ENCODE measurements at places on chromosomes 12 and 14. TPM values are rescaled to one million over a fixed set of nuclear protein-coding genes. Genes with fewer than 3 reads are reported as not detected.

- no peak for DNase-seq
These were observed 102.5 kb upstream of the BBS10 start for GRCh38 chr12:76450690-76451089.

GRCh38 chr12:18595412-18595811 lies 142.4 kb downstream of the PLCZ1 start:
- no peak for DNase-seq

- DNase-seq = no peak
These were observed 180.3 kb downstream of the CALM1 start for GRCh38 chr14:90576981-90577660.

DNA sequence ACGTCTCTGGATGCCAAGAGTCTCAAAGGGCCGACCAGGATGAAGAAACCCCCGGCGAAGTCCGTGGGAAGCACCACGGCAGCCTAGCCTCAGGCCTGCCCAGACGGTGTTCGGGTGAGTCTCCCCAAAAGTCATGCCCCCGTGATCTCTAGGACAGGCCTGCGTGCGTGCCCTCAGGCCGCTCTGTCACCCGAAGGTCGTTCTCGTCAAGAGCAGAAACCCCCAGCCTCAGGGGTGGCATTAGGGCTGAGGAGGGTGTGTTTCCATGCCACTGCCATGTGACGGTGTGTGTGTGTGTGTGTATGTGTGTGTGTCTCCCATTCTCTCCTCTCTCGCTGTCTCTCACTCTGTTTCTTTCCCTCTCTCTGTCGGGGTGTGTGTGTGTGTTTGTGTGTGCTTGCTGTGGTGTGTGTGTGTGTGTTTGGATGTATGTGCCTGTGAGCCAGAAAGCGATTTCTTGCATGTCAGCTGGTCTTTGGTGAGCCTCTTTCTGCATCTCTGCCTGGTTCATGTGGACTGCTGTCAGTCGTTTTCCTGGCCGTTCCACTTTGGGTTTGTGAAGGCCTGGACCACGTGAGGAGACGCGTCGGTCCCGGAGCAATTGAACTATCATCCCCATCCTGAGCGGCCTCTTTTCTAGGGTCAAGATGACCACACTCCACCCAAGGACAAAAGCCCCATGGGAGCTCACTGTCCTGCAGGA lies 772.5 kb upstream of the ALG10B start:
- DNase-seq = no peak

DNA sequence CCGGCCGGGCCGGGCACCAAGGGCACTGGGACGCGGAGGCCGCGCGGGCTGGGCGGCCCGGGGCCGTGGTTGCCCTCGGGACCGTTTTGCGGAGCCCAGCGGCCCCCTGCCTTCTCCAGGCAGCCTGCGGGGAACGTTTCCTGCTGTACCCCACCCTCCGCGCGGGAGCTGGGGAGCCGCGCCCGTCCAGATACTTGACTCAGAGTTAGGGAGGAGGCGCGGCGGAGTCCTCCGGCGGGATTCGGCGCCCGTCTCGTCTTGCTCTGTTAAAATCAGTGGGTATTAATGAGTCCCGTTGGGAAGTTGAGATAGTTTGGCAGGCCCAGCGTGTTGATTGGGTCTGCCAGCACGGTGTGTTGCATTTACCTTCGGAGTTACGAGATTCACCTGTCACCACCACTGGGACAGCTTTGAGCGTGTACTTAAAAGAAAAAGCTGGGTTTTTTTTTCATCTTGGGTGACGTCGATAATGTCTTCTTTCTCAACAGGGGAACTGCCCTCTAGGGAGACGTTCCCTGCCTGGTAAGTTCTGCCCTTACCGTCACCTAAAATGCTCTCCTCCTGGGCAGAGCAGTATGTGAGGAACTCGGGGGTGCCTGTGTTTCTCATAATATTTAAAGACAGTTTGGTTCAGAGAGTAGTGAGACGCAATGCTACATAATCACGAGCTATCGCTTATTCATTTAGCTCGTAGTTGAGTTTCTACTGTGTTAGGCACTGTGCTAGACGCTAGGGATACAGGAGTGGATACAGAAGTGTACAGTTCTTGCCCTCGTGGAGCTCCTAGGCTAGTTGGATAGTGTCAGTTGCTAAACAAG lies 596 bp downstream of the DLST start:
- no peak for DNase-seq

DNA sequence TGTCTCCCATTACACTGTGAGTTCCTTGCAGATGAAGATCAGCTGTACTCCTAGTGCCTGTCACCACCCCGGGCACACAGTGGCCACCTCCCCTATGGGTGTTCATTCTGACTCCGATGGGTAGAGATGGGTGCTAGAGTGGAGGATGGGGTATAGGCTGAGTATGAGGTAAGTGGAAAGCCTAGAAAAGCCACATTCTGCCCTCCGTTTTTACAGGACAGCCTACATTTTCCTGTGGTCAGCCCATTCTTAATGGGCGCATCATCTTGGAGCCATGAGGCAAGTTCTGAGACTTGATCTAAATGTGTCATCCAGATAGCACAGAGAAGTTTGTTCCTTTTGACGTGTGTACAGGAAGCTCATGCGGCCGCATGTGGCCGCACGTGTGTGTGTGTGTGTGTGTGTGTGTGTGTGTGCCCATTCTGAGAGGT lies 166.7 kb upstream of the HIF1A start:
- DNase-seq = no peak

- no peak for DNase-seq
These were observed 2.5 kb downstream of the SLC38A1 start for GRCh38 chr12:46266382-46266791.

DNA sequence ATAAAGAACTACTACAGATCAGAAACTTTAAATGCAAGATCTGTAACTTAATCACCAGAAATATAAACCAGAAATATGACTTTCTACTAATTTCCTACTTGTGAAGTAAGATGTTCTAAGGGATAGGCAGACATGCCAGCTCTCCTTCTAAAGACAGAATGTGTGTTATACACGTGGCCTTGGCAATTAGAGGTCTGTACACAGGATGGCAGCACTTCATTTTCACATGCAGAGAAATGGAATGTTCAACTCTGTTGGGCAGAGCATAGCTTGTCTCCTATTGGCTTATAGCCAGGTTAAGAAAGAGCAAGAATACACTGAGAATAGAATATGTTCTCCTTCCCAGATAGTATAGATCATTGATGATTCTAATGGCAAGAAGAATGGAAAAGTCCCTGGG lies 403.8 kb downstream of the DAD1 start:
- DNase-seq = no peak

DNA sequence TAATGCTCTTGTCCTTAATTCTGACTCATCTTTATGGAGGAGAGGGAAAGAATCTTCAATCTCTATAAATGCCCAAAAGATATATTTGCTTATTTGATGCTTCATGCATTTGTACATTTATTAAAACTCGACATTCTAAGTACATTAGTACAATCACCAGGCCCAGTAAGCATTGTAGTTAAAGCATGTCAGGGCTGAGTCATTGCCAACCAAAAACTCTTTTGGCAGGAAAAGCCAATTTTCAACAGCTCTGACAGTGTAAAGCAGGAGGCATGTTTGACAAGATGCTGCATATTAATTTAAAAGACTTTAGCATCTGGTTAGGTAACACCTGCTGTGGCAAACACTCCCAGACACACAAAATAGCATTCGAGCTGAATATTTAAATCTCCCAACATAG lies 290.9 kb downstream of the PPFIA2 start:
- no peak for DNase-seq

- DNase-seq = no peak
These were observed 133.4 kb upstream of the FRMD6 start for GRCh38 chr14:51518280-51518679.

- DNase-seq = no peak
These were observed 51.6 kb downstream of the ERGIC2 start for GRCh38 chr12:29329411-29329810.

GRCh38 chr12:90064852-90065801 lies 356.5 kb upstream of the ATP2B1 start:
- DNase-seq = no peak

DNA sequence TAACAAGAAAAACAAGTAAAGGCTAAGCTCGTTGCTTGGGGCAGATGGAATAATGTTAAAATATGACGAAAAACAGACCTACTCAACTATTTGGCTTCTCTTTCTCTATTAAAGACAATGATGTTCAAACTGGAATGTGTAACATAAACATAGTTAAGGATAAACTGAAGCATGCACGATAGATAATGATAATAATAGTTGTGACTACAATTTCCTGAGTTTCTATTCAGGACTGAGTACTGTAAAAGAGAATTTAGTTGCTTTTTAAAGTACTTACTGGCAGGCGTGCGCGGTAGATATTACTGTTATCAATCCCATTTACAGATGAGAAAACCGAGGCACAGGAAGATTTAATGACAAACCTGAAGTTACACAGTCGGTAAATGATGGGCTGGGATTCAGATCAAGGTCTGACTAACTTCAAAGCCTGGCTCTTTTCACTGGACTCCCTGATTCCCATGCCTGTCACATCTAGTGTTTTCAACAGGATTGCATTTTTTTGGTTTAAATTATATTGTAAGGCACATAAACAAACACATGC lies 103.0 kb downstream of the CRADD start:
- DNase-seq = no peak

GRCh38 chr12:92814584-92814983 lies 111.8 kb downstream of the PLEKHG7 start:
- no peak for DNase-seq

- DNase-seq = no peak
These were observed 72.2 kb downstream of the FGD4 start for GRCh38 chr12:32471591-32472001.

GRCh38 chr12:52086944-52087835 lies 7.7 kb downstream of the SMIM41 start:
- no peak for DNase-seq

DNA sequence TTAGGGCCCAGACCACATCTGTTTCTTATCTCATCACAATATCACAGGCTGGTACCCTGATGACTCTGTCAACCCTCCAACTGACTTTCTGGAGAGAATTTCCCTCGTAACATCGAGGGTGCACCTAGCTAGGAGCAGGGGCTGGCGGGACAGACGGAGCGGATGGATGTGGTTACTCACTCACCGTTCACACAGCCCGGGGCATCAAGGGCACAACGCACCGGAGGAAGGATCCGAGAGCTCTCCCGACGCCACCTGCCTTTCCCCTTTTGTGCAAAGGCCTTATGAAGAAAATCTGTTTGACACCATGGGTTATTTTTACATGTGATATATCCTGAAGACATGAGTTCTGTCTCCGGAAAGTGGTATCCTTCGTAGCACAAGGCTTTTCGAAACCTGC lies 31.4 kb downstream of the SLC15A4 start:
- DNase-seq = no peak

GRCh38 chr12:4273652-4274395 lies at the start of gene CCND2:
TSS of gene CCND2 (plus strand) at chr12:4273762. CDS start at chr12:4274041, 279 bp downstream.
- peak; percentile 80 for DNase-seq

DNA sequence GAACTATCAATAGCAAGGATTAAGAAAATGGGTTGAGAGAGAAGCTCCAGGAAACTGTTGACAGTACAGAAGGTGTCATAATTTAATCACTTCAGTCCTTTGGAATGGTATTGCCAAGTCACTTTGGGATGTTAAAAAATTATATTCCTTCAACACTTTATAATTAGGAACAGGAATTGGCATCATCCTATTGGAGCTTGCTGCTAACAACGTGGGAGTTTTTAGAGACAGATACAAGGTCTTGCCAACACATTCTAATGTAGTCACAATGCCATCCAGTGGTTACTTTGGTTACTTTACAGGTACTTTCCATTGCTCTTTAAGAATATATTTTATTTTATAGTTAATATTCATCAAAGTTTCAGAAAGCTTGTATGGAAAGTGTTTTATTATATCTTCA lies 310.1 kb downstream of the SYT1 start:
- no peak for DNase-seq

DNA sequence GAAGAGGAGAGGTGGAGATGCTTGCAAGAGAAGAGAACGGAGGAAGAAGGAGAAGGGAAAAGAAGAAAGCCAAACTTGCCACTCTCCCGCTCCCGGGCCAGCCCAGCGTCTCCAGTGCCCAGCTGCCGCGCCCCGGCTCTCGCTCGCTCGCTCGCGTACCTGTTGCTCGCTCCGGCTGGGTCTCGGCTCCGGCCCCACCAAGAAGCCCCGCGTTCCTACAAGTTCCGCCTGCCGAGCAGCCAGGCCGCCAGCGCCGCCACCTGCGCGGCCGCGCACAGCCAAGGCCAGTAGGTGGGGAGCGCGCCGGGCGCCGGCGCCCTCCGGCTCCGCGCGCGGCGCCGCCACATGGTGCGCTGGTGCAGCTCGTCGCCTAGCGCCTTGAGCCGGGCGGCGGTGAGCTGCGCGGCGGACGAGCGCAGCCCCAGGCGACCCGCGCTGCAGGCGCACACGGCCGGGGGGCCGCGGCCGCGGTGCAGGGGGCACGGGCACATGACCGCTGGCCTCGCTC lies 370 bp downstream of the HRK start:
- DNase-seq = no peak

GRCh38 chr14:97638864-97639263 lies 841.7 kb downstream of the VRK1 start:
- no peak for DNase-seq

DNA sequence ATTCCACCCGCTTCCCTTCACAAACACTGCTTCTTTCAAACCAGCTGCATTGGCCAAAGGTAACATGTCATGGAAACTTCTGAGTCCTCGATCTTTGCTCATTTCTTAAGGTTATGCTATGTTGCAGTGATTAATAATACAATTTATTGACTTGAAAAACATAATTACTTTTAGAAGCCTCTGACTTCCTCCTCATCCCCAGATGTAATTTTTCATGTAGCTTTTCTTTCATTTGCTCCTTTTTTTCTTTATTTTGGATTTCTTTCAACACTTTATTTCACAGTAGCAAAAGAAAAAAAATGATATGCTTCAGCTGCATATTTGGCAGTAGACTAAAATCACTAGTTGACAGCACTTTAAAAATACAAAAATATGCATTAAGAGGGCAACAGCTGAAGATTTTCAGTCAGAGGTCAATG lies 116.2 kb downstream of the LRRIQ1 start:
- no peak for DNase-seq

GRCh38 chr12:28937196-28937595 lies 211.9 kb upstream of the FAR2 start:
- no peak for DNase-seq

- no peak for DNase-seq
These were observed 209.1 kb downstream of the PAX9 start for GRCh38 chr14:36870776-36871175.

- no peak for DNase-seq
These were observed 670.3 kb upstream of the TBX3 start for GRCh38 chr12:115354007-115354890.

DNA sequence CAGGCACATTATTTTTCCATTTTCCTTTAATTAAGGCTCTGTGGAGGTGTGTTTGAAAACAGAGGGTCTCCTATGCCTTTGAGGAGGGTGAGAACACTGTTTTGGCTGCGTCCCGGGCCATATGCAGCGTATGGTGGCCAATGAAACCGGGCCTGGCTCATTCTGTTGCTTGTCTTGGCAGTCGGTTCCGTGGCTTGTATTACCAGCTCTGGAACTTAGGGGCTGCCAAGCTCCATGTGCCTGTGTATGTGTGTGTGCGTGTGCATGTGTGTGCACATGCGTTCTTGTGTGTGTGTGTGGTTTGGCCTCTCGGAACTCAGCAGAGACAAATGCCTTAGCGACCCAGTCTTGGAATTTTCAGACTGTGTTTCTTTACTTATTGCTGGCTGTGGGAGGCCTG lies 2.7 kb downstream of the JDP2 start:
- no peak for DNase-seq

- DNase-seq = no peak
These were observed 1.2 kb downstream of the PTGER2 start for GRCh38 chr14:52315355-52315718.

Gene KLRG1
- total RNA-seq = 1.5 TPM

Gene ANAPC5
- 64.7 TPM for total RNA-seq

Gene KCNK13
- total RNA-seq = 0.30 TPM

Gene FGF6
- total RNA-seq = not detected

Gene NPAS3
- 0.83 TPM for total RNA-seq

Gene SPIC
- 7.1 TPM for total RNA-seq

All from right lobe of liver (tissue), 6 donors.